Panc1 (cell line): ENCODE measurements at places on chromosomes 12 and 14.

GRCh38 chr14:37170993-37171392 lies 1.4 kb downstream of the SLC25A21 start:
- DNase-seq: no peak

- no peak for DNase-seq
Observed at GRCh38 chr12:128079446-128079845, 187.5 kb upstream of the TMEM132C start.

DNA sequence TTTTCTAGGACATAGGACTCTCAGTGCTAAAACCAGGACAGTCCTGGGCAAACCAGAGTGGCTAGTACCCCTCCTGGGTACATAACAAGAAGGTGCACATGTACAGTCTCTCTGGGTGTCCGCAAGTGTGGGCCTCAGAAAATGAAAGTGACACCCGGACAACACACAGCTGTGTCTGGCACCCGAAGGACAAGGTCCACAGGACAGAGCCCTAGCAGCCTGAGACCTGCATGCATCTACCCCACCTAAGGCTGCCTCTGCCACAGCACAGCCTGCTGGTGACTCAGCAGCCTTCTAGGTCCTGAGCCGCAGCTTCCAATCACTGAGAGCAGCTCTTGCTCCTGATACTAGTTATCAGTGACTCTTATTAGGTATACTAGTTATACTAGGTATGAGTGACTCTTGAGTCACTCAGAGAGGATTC lies 784.1 kb upstream of the TBX3 start:
- no peak for DNase-seq

- no peak for DNase-seq
Observed at GRCh38 chr12:537772-538171, 78.0 kb downstream of the B4GALNT3 start.

- no peak for DNase-seq
Observed at GRCh38 chr12:110790301-110790700, 47.6 kb upstream of the PPP1CC start.

DNA sequence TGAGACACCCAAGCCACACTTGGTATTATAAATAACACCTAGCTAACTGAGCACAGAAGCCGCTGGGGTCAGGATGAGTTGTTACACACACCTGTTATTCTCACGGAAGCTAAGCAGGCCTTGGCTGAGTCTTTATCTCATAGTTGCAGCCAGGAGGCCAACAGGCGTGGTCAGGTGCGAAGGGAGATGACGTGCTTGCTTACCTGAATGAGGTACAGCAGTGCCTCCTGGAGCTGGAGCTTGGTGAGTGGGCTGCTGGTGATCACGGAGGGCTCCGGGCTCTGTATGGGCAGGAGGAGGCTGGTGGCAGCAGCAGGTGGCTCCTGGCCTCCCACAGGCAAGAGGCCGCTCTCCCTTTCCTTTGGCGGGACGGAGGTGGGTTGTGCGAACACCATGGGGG lies 30.4 kb upstream of the CACNA2D4 start:
- DNase-seq: no peak

- DNase-seq: no peak
Observed at GRCh38 chr12:26557326-26557725, 275.7 kb downstream of the ITPR2 start.

GRCh38 chr12:49929581-49929980 lies 21.0 kb upstream of the AQP2 start:
- DNase-seq: no peak

DNA sequence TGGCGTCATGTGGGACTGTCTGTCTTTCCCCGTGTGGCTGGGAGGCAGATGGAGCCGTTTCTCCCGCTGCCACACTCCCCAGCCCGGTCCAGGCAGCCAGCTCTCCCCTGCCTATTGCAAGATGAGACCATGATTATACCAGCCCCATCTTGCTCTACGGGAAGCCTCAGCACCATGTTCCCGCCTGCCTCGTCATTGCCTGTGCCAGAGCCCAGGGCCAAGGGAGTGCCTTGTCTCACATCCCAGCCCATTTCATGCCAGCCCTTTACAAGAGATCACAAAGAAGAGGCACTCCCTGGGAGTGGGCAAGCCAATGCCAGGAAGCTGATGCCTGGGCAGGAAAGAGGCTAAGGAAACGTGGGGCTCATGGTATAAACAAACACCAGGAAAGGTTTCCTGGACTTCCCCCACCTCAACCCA lies 23.9 kb downstream of the GPR68 start:
- no peak for DNase-seq

DNA sequence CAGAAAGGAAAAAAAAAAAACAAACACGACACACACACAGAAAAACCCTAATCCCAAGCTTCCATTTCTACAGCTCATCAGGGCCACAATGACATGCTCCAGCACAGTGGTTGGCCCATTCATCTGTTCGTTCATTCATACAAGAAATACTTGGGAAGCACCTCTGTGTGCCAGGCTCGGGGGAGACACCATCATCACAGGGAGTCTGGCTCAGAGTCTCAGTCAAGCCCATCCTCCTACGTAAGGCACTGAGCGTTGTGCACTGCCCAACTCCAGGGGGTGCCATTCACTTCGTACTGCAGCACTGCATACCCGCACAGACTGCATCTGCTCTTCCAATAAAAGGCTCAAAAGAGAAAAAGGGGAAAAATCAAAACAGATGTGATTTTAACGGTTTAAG lies 15.3 kb downstream of the VPS37B start:
- no peak for DNase-seq

DNA sequence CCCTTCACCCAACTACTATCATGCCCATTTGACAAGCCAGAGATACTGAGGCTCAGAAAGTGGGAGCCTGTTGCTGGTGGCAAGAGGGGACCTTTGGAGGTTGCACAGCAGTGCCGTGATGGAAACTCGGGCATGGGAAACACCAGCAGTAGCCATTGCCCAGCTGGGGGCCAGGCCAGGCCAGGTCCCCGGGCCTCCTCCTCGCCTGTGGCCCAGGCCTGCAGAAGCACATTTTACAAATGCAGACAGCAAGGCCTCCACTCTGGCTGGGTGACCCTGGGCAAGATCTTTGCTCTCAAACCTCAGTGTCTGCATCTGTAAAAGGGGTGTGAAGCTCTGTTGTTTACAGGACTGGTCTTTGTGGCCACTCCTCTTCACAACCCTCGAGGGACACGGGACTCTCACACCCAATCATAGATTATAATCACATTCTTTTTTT lies 4.5 kb upstream of the SH2B3 start:
- DNase-seq: no peak

- no peak for DNase-seq
Observed at GRCh38 chr14:94946244-94946643, 176.3 kb upstream of the GSC start.

DNA sequence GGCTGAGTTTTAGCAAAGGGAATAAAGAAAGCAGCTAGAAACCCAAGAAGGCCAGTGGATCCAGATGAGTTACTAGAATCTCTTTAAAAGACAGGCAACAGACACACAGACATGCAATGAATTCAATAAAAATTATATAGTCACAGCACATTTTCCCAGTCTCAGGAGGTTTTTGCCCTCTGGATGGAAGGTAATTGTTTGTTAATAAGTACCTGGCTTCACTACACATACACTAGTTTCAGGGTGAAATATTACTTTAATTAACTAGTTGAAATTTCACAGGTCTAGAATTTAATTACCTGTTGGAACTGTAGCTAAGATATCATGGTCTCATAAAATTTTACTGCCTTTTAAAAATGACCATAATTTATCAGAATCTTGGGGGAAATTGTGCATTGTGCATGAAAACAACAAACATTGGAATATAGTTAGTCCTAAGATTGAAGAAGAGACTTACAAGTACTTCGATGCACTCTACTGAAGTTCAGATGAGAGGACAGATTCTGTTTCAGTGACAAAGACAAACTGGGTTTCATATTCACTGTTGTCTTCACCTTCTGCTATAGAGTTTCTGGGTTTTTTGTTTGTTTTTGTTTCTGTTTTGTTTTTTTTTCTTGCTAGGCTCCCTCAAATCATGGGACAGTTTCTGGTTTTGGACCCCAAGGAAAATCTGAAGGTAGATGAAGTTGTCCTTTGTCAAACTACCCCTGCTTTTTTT lies 277.0 kb upstream of the GARIN6 start:
- DNase-seq: no peak

GRCh38 chr14:55129086-55129427 lies at the start of gene LGALS3:
Gene LGALS3, plus strand, starts transcription at chr14:55129252. Its CDS starts 8,122 bp downstream, at chr14:55137374.
- DNase-seq: no peak
